ENCODE measurements at places on chromosomes 1 and 21.

DNA sequence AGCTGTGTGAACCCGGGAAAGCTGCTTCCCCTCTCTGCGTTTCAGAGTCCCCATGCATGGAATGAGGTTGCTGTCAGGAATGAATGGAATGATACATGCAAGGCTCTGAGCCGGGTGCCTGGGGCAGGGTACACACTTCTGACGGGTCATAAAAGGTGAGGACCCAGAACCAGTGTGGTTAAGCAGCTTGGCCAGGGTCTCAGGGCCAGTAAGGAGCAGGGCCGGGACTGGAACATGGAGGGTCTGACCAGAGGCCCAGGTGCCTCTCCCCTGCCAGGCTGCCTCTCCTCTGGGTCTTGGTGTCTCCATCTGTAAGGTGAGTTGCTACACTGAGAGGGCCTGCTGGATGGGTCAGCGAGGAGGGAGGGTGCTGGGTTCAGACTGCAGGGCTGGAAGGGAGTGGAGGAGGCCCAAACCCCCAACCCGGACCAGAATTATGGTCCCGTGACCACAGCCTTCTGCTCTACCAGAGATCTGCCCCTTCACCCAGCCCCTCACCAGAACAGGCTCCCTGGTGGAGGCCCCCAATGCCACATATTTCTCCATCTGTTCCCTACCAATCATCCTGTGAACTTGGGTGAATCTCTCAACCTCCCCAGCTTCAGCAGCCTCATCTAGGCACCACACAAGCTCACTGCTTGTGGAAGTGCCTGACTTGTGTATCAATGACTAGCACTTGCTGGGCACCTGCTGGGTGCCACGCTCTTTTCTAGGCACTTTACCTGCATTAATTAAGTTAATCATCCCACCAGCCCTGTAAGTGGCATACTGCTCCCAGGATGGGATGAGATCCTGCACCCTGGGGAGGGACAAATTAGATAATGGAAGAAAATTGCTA lies 16.2 kb upstream of the LRP8 start:
- no peak for DNase-seq

GRCh38 chr1:81949421-81949820 lies 148.7 kb downstream of the ADGRL2 start:
- DNase-seq, result no peak

- no peak for DNase-seq
Measured at GRCh38 chr1:58983162-58983561, 199.3 kb upstream of the JUN start.

GRCh38 chr1:35640380-35641232 lies 720 bp downstream of the PSMB2 start:
- DNase-seq, result no peak

DNA sequence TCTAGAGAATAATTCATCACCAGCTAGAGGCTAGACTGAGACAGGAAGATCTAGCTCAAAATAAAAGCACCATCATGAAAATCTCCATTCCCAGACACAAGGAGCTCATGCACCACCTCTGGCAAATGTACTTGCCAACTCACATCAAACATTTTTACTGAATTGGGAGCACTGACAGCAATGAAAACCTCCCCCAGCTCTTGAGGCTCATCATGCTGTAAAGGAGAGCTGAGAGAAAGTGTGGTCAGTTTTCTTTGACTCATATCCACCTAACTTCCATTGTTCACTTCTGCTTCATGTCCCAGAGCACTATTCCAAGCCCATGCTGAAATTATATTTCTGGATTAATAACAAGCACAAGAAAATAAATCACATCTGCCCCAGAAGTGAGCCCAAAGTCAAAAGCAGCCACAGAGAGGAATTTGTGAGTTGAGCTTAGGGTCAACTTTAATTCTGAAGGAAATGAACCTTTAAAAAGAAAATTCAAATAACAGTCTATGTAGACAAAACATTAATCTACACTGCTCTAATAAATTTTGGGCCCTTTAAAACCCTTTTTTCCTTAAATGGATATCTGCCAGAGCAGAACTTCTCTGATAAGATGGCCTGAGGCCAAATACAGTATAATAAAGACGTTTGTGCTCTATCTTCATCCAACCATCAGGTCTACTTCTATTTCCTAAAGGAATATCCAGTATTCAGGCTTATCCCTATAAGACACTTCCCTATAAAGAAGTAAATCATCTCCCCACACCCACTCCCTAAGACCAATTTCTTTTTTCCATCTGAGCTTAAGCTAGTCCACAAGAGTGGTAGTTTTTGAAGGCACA lies 85.9 kb upstream of the ADAM30 start:
- no peak for DNase-seq

DNA sequence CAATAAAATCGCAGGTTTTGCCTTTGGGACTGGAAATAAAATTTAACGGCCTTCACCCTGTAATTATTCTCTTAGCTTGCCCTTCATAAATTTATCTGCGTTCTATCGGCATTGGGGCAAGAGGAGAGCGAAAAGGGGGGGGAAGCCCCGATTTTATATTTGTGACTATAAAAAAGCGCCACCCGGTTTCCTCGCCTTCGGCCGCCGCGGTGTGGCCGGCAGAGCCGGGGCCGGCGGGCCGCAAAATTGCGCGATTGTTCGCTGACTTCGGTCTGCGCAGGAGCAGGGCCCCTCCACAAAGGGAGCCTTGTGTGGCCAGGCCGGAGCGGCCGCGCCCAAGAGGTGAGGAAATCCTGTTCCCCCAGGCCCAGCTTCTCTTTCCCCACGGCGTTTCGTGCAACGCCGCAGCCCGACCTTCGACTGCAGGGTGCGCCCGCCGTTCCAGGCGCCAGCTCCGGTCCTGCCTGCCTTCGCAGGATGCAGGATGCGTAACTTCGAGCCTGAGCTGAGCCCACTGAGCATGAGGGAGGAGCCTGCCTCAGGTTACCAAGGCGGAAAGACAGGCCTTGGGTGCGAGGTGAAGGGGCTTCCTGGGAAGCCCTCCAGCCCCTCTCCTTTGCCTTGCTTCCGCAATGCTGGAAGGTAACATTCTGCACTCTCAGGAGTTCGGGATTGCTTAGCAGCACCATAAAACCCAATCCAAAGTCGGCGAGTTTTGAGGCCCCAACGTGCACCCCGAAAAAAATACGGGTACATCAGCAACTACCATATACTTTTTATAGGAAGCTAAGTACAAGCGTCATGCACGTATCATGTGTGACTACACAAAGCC lies 4.9 kb upstream of the TBX15 start:
- DNase-seq, result no peak

DNA sequence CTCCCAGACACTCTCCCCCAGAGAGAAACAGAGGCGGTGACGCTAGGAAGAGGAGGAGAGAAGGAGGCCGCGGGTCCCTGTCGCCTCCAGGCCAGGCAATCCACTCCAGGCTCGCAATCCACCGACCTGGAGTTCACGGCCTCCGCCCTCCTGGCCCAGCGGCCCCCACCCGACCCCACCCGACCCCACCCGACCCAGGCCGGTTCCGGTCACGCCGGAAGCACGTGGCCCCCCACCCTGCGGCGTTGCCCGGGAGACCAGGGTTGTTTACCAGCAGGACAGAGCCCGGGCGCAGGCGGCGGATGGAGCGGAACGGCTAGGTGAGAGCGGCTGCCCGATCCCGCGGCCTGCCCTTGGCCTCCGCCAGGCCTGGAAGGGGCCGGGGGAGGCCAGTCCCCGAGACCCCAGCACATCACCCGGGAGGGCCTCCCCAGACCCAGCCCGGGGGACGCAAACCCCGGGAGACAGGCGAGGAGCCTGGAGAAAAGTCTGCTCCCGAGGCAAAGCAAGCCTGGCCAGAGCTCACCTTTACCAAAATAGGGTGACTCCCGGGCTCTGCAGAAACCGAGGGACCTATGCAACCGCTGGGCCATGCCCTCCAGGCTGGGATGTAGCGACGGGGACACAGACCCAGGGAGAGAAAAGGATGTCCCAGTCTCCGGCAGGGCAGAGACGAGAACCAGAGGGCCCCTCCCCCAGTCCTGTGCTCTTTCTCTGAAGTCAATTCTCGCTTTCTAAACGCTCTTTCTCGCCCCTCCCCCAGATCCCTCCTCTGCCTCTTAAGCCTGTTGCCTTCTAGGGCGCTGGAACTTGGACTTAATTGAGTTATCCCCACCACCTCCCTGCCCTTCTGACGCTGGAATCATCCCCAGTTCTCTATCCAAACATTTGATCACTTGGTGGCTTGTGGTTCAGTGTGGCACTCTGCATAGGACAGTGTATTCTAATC lies at the start of the genes PLA2G2C and UBXN10:
TSS of gene PLA2G2C (minus strand) at position 685 of the 949 bp plus-strand sequence. CDS start 9,155 bp downstream, outside the sequence.
TSS of gene UBXN10 (plus strand) at position 263 of the 949 bp plus-strand sequence. CDS start 4,466 bp downstream, outside the sequence.
- DNase-seq, result no peak

GRCh38 chr1:168134132-168134531 lies 2.6 kb downstream of the GPR161 start:
- DNase-seq, result no peak

GRCh38 chr1:147046189-147046862 lies 108.2 kb downstream of the NBPF12 start:
- no peak for DNase-seq
